ENCODE measurements at places on chromosomes 12 and 14. TPM values are rescaled to one million over a fixed set of nuclear protein-coding genes. Genes with fewer than 3 reads are reported as not detected.
A peak's percentile ranks its signal among the peaks of the same experiment; 100 is the strongest.

Gene DTX1
- total RNA-seq = not detected

Gene MIP
- total RNA-seq = not detected

Gene TDRD9
- total RNA-seq = 0.91 TPM

Gene MDGA2
- total RNA-seq = not detected

Gene ANKRD13A
- 32.5 TPM for total RNA-seq

Gene FZD10
- total RNA-seq = 0.15 TPM

Gene BIN2
- not detected for total RNA-seq

Gene YAF2
- 49.6 TPM for total RNA-seq

Gene ATG2B
- total RNA-seq = 22.2 TPM

Gene CSRP2
- total RNA-seq = 2.0 TPM

Gene NEUROD4
- not detected for total RNA-seq

GRCh38 chr14:55062517-55063351, 11.3 kb downstream of the MAPK1IP1L start:
- DNase-seq = peak; percentile 54

- DNase-seq = peak; percentile 5
Measured at GRCh38 chr12:86249851-86250250, 6.3 kb downstream of the MGAT4C start.

- no peak for DNase-seq
Measured at GRCh38 chr14:95544588-95544987, 9.7 kb downstream of the GLRX5 start.

- DNase-seq = no peak
Measured at GRCh38 chr12:128808651-128809050, 15.1 kb downstream of the SLC15A4 start.

DNA sequence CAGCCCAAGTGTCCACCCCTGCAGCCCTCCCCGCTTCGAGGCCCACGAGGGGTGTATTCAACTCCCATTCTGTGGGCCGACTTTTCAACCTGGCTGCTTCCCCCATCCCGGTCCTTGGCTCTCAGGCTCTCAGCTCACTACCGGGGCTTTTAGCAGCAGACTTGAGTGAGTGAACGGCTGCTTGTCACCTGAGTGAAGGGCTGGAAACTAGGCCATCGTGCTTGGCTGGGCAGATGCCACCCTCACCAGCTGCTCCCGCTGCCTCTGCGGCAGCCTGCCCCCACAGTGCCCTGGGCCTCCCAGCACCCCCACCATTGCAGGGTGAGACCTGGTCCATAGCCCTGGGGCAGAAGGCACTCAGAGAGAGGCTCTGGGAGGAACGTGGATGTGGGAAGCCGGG, 59.9 kb downstream of the SLC6A12 start:
- no peak for DNase-seq

DNA sequence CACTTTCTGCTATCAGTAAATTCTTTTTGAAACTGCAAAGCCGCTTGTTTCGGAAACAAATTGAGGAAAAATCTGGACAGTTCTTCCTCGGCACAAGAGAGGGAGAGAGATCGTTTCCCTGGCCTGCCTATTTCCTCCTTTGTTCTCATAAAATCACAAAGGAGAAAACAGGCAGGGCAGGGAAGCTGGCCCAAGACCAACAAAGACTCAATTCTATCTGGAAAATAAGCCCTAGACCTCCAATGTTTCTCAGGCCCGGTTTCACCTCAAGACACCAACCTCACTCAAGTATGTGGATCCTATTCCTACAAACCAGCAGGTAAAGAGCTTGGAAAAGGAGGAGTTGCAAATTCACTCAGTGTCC, 19.5 kb downstream of the DICER1 start:
- DNase-seq = no peak

DNA sequence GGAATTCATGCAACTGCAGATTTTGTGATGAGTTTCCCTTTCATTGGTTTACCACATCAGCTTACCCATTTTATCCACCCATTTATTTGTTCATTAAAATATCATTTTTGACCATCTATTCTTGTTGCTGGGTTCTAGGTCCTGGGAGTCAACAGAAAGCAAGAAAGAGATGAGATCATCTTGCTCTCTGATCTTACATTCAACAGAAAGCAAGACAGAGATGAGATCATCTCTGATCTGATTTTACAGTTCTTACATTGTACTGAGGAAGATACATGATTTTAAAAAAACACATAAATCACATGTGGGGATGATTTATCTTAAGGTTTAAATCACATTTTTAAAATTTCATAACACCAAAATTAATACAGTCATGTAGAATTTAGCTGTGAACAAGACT, 2.3 kb downstream of the TAS2R46 start:
- no peak for DNase-seq

GRCh38 chr14:92431199-92431725, 82.3 kb upstream of the RIN3 start:
- DNase-seq = no peak

- DNase-seq = no peak
Measured at GRCh38 chr14:52911904-52912303, 38.9 kb downstream of the FERMT2 start.

DNA sequence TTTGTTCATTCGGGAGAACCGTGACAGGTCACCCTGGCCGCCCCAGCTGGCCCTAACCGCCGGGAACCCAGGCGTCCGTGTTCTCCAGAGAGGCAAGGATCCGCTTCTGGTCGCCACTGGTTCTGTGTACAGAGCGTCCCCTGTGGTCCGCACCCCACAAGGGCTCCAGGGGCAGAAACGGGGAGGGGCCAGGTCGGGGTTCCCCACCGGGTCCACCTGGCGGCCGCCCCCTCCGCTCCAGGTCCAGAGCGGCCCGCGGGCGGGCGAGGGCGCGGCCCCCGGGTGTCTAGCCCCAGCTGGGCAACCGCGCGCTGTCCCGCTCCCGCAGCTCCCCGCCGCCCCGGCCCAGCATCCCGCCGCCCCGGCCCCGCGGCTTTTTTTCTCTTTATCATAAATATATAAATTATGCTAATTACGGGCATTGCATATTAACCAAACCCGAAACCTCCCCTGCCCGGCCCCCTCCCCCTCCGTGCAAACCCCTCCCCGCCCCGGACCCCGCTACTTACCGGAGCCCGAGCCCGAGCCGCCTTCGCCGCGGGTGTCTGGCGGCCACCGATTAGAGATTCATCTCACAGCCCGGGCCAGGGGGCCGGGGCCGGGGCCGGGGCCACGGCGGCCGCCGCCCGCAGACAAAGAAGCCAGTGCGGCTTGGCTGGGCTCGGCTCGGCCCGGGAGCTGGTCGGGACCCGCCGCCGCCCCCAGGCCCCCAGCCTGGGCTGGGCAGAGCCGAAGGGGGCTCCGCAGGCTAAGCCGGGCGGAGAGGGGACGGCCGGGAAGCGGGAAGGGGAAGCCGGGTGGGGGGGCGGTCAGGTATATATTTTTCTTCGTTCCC, 512 bp downstream of the POU6F1 start:
- DNase-seq = peak; percentile 24
